Breast epithelium (tissue), 4 donors: ENCODE measurements at places on chromosomes 11 and 22.

GRCh38 chr11:103960108-103960507 lies 76.3 kb upstream of the DDI1 start:
- no peak for DNase-seq

DNA sequence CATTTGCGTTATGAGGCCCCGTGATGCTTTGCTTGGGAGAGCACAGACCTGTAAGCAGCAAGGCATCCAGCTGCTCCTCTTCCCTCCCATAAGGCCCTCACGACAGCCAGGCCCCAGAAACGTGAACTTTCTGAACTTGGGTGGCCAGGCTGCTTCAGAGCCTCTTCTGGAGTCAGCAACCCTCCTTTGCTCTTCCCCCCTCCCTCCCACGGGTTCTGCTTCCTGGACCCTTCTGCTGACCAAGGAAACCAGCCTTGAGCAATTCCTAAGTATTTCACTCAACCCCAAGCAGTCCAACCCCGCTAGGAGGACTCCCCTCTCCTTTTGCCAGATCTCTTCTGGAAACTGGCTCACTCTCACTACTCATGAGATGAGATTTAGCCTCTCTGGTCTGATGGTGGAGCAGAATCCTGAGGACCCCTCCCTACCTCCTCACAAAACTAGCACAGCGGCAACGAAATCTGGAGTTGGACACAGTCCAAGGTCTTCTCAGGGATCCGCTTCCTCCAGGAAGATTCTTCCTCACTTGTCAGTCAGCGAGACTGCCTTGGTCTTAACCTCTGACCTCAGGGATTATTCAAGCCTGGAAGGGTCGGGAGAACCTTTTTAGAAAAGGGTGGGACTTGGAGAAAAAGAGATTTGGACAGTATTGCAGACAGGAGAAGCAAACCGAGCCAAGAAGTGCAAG lies 86.2 kb downstream of the UBASH3B start:
- DNase-seq: no peak

DNA sequence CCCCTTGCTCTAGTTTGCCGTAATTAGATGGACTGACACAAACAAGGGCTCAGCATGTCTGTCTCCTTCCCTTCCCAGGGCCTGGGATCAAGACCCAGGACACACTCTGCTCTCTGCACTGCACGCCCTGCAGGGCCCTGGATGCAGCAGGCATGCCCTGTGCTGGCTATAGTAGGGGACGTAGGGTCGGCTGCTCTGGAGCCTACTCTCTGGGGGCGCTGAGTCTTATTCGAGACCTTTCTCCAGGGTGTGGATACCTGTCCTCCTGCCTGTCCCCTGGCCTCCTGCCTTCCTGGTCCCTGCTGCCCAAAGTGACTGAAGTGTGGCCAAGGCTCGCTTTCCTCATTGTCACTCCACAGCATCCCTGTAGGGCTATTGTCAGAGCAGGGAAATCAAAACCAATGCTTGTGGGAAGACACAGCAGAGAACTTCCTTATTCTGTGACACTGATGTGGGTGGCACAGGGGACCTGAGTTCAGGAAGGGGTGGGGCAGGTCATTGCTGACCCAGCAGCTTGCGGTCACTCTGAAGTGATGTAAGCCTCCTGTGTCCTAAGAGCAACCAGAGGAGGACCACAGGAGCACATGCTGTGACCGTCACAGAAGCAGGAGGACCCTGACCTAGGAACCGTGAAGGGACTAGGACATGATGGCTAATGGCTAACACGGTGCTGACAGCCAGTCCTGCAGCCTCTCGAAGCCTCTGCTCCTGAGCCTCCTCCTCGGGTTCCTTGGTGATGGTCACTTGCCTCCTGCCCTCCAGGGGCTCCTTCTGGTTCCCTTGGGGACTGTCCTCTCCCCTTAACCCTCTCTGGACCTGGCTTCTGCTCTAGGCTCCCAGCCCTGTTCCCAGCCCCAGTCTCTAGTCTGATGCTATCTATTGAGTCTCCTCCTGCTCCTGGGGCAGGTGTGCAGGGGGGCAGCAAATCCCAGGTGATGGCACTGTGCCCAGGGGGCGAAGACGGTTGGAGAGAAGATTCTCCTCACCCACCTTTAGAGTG lies 10.3 kb downstream of the APOBEC3A start:
- DNase-seq: no peak

- no peak for DNase-seq
Measured at GRCh38 chr11:123523539-123523938, 93.5 kb downstream of the GRAMD1B start.

GRCh38 chr11:118820412-118821357 lies 29.7 kb upstream of the DDX6 start:
- DNase-seq: peak; percentile 92

- DNase-seq: no peak
Measured at GRCh38 chr11:62645671-62645945, 805 bp downstream of the GANAB start.

GRCh38 chr11:71284525-71285092 lies 32.2 kb upstream of the SHANK2 start:
- DNase-seq: no peak

DNA sequence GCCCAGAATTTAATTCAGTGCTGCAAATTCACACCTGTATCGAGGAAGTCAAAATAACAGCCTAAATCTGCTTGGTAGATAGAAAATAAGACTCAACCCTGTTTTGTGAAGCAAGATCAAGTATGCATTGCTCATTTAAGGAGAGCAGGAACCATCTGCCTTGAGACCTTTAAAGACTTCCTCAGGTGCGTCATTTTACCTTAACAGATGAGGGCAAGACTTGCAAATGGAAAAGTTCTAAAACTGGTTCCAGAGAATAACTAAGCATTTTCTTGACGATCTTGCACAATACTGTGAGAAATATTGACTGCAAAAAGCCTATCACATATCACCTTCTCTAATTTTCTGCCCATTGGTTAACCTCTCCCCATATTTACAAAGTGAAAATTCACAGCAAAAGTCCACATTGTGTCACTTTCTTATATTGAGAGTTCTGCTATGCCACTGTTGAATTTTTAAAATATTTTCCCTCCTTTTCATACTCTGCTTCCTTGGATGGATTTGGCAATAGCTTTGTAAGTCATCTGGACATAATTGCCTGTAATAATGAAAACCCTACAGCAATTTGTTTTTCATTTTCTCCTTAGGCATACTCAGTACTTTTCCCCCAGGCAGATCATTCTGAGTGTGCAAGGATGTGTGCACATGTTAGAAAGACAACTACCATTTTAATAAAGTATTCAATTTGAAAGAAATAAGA lies 234.2 kb downstream of the AASDHPPT start:
- DNase-seq: no peak

DNA sequence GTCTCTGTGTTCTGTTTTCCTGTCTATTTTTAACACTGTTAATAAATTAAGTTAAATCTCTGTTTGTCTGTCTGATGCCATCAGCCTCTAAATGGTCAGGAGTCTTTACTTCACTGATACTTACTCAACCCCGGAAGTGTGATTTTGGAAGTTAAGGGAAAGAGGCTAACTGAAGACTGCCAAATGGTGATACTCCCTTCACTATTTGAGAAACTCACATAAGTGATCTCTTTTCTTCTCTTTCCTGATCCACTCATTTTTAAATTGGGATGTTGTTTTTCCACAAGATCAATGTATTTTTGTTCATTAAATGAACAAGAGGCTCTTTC lies 389 bp upstream of the CASP12 start:
- no peak for DNase-seq

GRCh38 chr11:130533113-130533798 lies 84.8 kb downstream of the ADAMTS15 start:
- DNase-seq: peak; percentile 69

GRCh38 chr22:37185646-37186227 lies 2.3 kb downstream of the C1QTNF6 start:
- DNase-seq: no peak

DNA sequence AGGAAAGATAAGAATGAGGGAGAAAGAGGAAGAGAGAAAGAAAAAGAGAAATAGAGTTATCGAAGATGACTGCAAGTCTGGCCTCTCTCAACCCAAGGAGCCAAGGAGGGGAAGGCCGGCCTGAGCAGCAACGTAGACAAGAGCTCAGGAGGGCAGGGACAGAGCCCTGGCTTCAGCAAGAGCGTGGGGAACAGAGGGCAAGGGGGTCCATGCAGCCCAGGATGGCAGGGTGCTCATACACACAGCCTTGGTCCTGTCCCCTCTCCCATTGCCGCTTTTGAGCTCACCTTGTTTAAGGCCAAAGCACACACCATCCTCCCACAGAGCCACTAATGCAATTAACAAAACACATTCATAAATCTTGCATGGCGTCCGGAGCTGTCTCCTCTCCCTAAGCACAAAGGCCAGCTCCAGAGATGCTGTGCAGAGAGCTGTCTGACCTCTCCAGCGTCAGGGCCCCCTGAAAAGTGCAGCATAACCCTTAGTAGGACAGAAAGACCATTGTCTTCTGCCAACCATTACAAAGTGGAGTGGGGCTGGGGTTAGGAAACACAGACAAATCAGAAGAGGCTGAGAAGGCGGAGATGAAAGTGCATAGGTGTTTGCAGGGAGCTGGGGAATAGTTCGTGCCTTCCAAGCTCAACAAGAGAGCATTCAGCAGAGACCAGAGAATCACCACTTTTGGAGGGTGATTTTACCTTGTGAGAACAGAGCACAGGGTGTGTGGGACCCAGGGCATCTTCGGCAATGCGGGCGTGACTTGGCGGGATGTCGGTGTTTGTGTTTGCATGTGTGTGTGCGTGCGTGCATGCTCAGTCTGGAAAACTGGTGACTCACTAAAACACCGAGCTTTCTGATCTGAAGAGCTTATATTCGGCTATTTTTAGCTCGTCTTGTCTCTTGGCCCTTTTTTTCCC lies 28.2 kb upstream of the JAM3 start:
- DNase-seq: no peak

DNA sequence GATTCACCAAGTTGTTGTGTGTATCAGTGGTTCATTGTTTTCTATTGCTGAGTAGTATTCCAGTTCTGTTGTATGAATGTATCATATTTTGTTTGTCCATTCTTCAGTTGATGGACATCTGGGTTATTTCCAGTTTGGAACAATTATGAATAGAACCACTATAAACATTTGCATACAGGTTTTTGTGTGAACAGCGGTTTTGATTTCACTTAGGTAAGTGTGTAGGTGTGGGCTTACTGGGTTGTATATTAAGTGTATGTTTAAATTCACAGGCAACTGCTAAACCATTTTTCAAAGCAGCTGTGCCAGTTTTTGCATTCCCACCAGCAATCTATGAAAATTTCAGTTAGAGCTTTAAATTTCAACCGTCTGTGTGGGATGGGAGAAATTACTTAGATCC lies 217.8 kb downstream of the NELL1 start:
- no peak for DNase-seq

- no peak for DNase-seq
Measured at GRCh38 chr11:133382131-133382812, 150.0 kb downstream of the OPCML start.

GRCh38 chr11:60875366-60876167 lies 8.2 kb downstream of the ZP1 start:
- DNase-seq: no peak

DNA sequence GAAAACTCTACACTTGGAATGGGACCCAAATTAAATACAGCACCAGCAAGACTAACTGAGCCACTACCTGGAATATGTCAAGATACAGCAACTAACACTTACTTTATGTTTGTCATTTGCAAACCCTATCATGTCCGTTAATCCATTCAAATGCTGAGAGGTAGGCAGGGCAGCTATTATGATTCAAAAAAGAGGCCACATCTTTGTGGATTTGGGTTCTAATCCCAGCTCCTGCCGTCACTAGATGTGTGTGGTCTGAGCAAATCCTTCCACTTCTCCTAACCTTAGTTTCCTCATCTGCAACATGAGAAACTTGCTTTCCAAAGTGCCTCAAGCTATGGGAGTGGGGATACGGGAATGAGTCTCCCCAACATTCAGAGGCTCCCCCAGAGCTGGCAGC lies 24.2 kb downstream of the FLI1 start:
- no peak for DNase-seq

DNA sequence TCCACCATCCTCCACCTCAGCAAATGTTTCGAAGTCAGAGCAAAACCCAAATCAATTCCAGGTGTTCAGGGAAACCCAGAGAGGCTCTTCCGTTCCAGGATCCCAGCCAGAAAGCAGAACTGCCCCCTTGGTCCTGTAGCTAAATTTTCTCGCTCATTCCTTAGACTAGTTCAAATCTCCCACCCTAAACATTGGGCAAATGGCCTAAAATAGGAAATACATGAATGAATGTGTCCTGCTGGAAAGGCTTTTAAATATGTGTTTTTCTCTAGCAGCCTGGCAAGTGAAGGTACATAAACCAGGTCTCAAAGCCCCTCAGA lies 89.6 kb downstream of the ETS1 start:
- DNase-seq: no peak

DNA sequence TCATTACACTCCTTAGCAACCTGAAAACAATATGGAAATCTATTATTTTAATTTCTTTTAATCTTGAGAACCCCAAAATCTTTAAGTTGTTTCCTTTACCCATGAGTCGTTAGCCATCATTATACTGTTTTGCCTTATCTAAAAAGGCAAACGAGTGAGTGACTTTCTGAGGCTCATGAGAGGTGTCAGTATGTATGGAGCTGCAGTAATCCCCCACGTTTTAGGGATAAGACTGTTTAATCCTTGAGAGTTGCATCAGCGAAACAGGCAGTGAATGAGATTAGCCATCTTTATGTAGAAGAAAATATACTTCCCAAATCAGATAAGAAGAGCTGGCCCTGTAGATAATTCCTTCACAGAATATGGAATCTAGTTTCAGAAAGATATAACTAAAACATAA lies 1147.0 kb downstream of the DLG2 start:
- no peak for DNase-seq

- no peak for DNase-seq
Measured at GRCh38 chr11:33162831-33163230, 1.6 kb upstream of the CSTF3 start.

DNA sequence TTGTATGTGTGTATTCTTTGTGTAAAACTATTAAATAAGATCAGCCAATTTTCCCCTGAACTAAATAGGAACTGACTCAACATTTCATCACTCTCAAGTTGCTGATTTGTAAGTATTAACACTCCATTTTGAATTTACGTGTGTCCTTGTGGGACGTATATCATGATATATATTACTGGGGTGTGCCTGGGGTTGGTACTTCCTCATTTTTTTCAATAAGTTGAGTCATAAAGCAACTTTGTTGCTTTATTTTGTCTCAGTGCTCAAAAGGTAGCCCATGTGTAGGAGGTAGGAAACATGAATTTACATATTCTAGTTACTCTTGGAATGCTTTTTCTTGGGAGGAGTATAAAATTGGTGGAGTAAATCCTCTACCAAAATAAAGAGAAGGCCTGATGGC lies 193.9 kb upstream of the RAG2 start:
- DNase-seq: no peak
